ENCODE measurements at places on chromosomes 1 and 21.

- DNase-seq = no peak
These were observed at the start of gene CAMK1G for GRCh38 chr1:209583408-209583807. CAMK1G (plus strand) TSS chr1:209583714; CDS start chr1:209594984, 11,270 bp downstream.

- no peak for DNase-seq
These were observed 167.8 kb downstream of the PIGK start for GRCh38 chr1:77051425-77051824.

DNA sequence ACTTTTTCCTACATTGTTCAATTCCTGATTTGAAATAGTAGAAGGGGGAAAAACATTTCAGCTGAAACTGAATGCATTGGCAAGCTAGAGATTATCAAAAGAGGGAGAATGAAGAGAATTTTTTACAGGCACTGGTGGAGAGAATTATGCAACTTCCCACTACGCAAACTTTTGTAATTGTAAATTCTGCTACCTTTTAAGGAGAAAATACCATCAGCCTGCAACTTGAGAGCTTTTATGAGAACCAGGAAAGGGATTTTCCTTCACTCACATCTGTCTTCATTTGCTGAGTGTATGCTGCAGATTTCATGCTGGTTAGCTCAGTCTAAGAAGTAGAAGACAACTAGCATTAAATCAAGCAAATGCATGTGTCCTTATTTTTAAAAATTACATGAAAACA lies 43.7 kb downstream of the ADAMTS1 start:
- no peak for DNase-seq

DNA sequence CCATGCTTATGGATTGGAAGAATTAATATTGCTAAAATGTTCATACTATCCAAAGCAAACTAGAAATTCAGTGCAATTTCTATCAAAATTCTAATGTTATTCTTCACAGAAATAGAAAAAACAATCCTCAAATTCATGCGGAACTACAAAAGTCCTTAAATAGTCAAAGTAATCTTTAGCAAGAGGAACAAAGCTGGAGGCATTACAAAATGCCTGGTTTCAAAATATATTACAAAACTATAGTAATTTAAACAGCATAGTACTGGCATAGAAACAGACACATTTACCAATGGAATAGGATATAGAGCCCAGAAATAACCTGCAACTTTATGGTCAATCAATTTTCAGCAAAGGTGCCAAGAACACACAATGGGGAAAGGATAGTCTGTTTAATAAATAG lies 3.8 kb downstream of the CTSS start:
- no peak for DNase-seq

GRCh38 chr1:203183828-203184227 lies 2.7 kb downstream of the CHI3L1 start:
- no peak for DNase-seq

DNA sequence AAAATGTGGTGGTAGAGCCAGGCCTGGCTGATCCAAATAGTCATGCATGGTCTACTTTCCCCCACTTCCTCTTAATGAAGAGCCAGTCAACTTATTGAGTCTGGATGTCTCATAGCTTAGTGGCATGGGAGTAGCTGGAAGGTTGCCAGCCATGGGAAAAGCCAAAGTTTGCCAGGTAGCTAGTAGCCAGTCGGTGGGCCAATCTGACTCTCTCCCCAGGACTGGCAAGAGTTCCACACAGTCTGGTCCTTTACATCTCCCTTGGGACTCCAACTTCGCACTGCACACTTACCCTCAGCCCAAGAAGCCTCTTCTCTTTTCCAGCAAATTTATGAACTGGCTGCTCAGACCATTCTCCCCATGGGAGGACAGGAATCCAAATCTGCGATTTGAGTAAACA lies 8.3 kb downstream of the WARS2 start:
- no peak for DNase-seq

- no peak for DNase-seq
These were observed at the start of gene GJB5 for GRCh38 chr1:34754964-34755637. GJB5 (plus strand) TSS chr1:34755047; CDS start chr1:34757331, 2,284 bp downstream.

- no peak for DNase-seq
These were observed 39.6 kb upstream of the COL6A1 start for GRCh38 chr21:45941717-45942546.

- DNase-seq = no peak
These were observed 219.4 kb downstream of the SLC35F3 start for GRCh38 chr1:234123867-234124266.

- DNase-seq = no peak
These were observed 25.9 kb downstream of the PPP1R15B start for GRCh38 chr1:204385727-204386126.

DNA sequence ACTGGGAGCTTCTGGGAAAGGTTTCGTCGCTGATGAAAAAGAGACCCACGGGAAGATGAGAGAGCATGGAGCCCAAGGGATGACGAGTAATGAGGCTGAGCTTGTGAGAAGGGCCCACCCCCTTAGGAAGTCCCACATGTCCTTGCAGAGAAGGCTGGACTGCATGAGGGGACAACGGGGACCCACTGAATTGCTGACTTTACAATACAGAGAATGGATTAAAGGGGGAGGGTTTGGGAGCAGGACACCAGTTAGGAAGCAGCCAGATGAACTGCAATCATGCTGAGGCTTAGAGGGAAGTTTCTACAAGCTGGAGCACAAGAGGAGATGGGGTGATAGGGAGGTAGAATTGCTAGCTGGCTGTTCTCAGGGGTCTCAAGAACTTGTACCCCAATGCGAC lies 5.5 kb upstream of the TMEM51 start:
- DNase-seq = no peak

GRCh38 chr1:45009956-45010854 lies 919 bp downstream of the HECTD3 start:
- no peak for DNase-seq

GRCh38 chr1:58874757-58875755 lies 91.2 kb upstream of the JUN start:
- DNase-seq = peak; percentile 91

Measured in globus pallidus (tissue), 1 donor.